ENCODE measurements at places on chromosomes 7 and 10.

- no peak for DNase-seq
Measured at GRCh38 chr7:34038816-34039470, 133.6 kb downstream of the BMPER start.

- no peak for DNase-seq
Measured at GRCh38 chr10:43235070-43235900, 31.6 kb downstream of the RASGEF1A start.

GRCh38 chr7:7920481-7920880, 48.1 kb upstream of the GLCCI1 start:
- DNase-seq: peak; percentile 56

- peak; percentile 48 for DNase-seq
Measured at GRCh38 chr10:75399461-75400162, 2.0 kb downstream of the ZNF503 start.
